Activated T-helper 1 cell treated with Interleukin-2 at 50 U/mL for 16 hours (primary cell): ENCODE measurements at places on chromosomes 3 and 15.

DNA sequence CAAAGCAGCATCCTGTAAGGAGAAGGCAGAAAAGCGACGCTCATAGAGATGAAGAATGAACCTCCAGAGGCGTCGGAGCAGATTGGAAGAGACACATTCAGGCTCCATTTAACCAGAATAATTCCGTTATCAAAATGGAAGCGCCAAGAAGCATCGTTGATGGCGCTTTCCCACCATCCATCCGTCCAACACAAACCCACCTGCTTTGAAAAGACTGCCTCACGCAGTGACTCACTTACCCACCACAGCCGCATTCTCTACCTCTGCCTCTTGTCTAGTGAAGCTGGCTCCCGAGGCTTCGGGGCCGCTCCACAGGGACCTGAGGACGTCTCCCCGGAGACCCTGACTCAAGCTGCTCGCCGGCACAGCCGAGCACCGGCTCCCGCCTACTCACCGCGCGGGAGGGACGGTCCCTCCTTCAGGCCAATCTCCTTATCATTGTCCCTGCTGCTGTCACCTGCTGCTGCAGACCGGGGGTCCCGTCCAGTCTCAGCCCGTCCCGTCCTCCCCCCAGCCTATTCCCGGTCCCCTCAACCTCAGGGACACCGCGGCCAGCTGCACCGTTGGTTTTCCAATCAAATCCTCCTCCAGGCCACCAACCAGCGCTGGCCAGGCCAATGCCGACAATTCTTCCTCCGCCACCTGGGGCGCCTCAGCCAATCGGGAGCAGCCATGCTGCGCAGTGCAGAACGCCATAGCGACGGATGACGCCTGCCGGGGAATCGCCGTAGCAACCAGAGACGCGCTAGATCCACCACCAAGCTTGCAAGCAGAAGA is at the start of gene NEK10:
Gene NEK10 (minus strand): TSS at position 553 of the 777 bp plus-strand sequence. CDS start 16,501 bp downstream, outside the sequence.
- DNase-seq = peak; percentile 85

- DNase-seq = no peak
Measured at GRCh38 chr3:53496984-53497383, 2.6 kb downstream of the CACNA1D start.

DNA sequence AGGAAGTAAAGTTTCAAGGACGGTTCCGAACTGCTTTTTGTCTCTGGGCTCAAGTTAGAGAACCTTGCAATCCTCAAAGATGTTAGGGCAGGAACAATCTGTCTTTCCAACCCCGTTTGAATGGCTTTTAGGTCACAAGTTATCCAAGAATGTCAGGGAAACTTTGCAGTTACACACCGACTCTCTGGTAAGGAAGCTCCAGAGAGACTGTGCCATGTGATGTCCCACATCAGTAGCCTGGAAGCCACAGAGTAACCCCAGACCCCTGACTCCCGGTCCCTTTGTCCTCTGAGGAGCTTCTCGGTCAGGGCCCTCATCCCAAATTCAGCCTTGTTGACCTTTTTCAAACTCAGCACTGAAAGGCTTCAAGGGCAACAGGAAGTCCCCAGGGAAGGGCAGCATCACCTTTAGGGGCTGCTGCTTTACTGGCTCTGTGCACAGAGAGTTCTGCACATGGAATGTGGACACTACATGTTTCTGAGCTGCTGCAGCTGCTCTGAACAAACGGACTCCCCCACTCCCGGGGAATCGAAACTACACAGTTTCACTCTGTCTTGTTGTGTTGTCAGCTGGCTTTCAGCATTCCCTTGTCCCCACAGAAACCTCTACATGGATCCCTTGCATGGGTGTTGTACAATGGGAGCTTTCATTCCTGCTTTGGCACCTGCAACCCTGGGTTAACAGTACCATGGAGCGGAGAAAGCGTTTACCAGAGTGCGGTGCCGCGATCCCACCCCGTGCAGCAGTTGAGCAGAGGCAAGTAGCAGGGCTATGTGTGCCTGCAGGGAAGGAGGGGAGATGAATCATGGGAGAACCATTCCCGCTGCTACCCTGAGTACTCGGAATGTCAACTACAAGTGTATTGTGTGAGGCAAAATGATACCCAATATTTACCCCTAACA is 408.2 kb upstream of the THBS1 start:
- DNase-seq = no peak

DNA sequence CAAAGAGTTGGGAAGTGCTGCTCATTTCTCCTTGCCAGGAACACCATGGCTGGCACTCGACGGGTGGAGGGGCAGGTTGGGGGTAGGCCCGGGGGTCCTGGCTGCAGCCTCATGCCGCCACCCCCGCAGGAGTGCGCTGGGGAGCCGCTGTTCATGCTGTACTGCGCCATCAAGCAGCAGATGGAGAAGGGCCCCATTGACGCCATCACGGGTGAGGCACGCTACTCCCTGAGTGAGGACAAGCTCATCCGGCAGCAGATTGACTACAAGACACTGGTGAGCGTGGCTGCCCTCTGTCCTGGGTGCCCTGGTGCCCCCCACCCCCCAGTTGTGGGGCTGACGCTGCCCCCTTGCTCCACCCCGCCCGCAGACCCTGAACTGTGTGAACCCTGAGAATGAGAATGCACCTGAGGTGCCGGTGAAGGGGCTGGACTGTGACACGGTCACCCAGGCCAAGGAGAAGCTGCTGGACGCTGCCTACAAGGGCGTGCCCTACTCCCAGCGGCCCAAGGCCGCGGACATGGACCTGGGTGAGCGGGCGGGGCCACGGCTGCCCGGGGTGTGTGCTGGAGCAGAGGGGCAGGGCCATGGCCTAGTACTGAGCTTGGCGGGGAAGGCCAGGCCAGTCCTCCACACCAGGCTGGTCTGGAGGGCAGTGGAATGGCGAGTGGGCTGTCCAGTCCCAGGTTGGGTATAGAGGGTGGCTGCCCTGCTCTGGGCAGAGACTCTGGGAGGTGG is 45.1 kb downstream of the PLXNA1 start:
- no peak for DNase-seq

- DNase-seq = no peak
Measured at GRCh38 chr3:161745741-161746140, 249.1 kb downstream of the OTOL1 start.

- DNase-seq = no peak
Measured at GRCh38 chr3:21754839-21755238, 3.8 kb upstream of the ZNF385D start.

- no peak for DNase-seq
Measured at GRCh38 chr3:143897576-143898295, 49.5 kb upstream of the SLC9A9 start.

DNA sequence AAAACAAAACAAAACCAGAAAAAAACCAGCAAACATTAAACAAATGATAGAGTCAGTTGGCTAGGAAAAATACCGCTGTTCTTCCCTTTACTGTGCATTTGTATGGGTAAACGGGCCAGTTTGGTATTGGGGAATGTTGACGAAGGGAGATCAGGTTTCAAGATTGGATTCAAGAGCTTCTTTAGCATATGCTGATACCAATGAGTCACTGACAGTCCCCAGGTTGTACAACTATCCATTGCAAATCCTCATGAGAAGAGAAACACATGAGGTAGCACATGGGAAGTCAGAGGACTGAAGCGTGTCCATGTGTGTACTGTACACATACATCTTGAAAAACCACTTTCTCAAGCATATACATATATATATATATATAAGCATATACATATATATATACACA is 25.6 kb downstream of the TIGIT start:
- no peak for DNase-seq

DNA sequence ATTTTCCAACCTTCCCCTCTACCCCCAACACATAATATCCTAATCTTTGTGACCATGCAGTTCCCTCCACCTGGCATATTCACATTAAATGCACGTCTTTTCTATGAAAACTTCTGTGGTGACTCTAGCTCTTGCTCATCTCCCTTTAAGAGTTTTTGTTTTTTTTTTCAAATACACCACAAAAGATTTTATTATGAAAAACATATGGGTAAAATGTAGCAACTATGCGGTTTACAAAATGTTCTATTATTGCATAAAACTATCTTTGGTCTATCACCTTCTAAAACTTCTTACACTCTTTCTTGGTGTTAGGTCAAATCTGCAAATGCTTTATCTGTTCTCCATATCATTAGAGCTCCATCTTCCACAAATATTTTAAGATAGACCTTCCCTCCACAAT is 38.6 kb upstream of the ADGRG7 start:
- no peak for DNase-seq
